Left kidney (tissue), 8 donors: ENCODE measurements at places on chromosomes 6 and 20. TPM values are rescaled to one million over a fixed set of nuclear protein-coding genes. Genes with fewer than 3 reads are reported as not detected.

GSTA3 gene
- polyA plus RNA-seq = 0.52 TPM

HLA-DRA gene
- polyA plus RNA-seq = 58.9 TPM

GRCh38 chr6:6758915-6759654 is 170.6 kb downstream of the LY86 start:
- peak; percentile 88 for DNase-seq

CRIP3 gene
- 7.3 TPM for polyA plus RNA-seq

CSTF1 gene
- polyA plus RNA-seq = 45.4 TPM

- no peak for DNase-seq
These were observed 70.9 kb downstream of the SASH1 start for GRCh38 chr6:148413321-148414091.

CDSN gene
- polyA plus RNA-seq = not detected

GRCh38 chr6:22513667-22514066 is 55.7 kb upstream of the HDGFL1 start:
- no peak for DNase-seq

GRCh38 chr20:44796758-44797457 is 13.4 kb downstream of the RIMS4 start:
- DNase-seq = no peak

CCN6 gene
- polyA plus RNA-seq = 2.7 TPM

GRCh38 chr6:124658053-124658452 is 304.2 kb upstream of the RNF217 start:
- no peak for DNase-seq

- no peak for DNase-seq
These were observed 41.0 kb downstream of the TNFRSF21 start for GRCh38 chr6:47268572-47269187.

- DNase-seq = no peak
These were observed 26.1 kb upstream of the IPCEF1 start for GRCh38 chr6:154382740-154383139.

DNA sequence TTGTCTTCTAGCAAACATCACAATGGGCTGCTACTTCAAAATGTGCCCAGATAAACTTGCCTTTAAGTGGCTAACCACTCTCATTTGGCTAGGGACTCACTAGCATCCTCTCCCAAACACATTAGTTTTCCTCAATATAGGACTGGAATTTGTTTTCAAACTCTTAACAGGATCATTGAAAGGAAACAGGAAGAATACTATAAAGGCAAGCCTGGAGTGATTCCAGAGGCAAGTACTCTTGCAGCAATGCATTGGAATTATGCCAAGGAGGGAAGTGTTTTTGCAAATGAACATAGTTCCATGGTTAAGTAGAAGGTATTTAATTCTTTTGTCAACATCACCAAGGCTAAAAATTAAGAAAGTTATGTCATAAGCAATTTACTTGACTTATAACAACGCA is 12.2 kb downstream of the EPHA7 start:
- DNase-seq = no peak

OTOR gene
- not detected for polyA plus RNA-seq

GRCh38 chr6:124987291-124987690 is 25.1 kb downstream of the RNF217 start:
- no peak for DNase-seq

- no peak for DNase-seq
These were observed 185.1 kb downstream of the PDE7B start for GRCh38 chr6:136036601-136037000.

TNFAIP3 gene
- polyA plus RNA-seq = 7.4 TPM

GRCh38 chr6:143283887-143284645 is 166.4 kb downstream of the ADAT2 start:
- peak; percentile 39 for DNase-seq

CABLES2 gene
- polyA plus RNA-seq = 10.0 TPM

HLA-DRB1 gene
- polyA plus RNA-seq = 16.1 TPM

- no peak for DNase-seq
These were observed 46.0 kb upstream of the TASP1 start for GRCh38 chr20:13684566-13685222.

GRCh38 chr6:128632131-128632530 is 111.7 kb upstream of the PTPRK start:
- DNase-seq = no peak

DNA sequence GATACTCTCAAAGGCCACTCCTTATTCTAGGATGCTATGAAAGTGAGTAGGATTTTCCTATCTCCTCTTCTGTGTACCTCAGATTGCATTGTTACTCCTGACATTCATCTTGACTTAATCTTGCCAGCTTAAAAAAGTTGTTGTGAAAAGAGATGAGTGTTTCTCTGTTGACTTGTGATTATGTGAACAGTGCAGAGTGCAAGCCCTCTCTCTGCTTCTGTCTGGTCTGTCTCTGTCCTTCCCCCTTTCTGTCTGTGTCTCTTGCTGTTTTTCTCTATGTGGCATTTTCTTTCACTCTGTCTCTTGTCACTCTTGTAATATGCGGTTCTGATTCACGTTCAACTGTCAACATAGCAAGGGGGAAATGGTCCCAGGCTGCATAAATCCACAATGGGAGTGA is 306.6 kb downstream of the FARS2 start:
- no peak for DNase-seq

DNA sequence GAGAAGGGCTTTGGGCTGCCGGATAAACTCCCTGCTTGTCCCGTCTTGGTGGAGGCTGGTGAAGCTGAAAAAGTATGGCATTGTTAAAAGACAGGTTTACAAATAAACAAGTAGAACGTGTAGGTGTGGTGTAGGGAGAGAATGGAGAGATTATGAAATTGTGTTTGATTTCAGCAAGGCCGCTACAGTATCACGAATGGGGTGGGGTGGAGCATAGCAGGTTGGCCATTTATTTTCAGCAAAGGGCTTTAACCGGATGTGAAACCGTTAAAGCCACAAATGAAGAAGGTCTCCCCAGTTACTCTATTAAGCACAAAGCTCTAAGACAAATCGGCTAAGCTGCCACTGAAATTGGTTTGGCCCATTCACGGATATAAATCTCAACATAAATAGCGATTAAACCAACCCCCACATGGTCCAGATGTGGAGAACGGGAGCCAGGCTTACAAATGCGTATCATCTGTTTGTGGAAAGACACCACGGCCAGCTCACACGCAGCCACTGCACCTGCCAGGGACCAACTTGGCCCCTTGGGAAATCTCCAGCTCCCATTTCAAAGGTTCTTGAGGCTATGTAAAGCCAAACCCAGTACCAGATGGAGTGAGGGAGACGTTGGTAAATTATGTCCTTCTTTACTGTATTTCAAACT is 94.0 kb downstream of the ZMYND8 start:
- no peak for DNase-seq

- DNase-seq = no peak
These were observed 24.3 kb downstream of the RBL1 start for GRCh38 chr20:37071481-37071911.

- DNase-seq = no peak
These were observed 31.9 kb downstream of the CHMP4B start for GRCh38 chr20:33843050-33843449.

WFDC2 gene
- 164 TPM for polyA plus RNA-seq

MICB gene
- 2.1 TPM for polyA plus RNA-seq

DZANK1 gene
- polyA plus RNA-seq = 11.8 TPM

DNA sequence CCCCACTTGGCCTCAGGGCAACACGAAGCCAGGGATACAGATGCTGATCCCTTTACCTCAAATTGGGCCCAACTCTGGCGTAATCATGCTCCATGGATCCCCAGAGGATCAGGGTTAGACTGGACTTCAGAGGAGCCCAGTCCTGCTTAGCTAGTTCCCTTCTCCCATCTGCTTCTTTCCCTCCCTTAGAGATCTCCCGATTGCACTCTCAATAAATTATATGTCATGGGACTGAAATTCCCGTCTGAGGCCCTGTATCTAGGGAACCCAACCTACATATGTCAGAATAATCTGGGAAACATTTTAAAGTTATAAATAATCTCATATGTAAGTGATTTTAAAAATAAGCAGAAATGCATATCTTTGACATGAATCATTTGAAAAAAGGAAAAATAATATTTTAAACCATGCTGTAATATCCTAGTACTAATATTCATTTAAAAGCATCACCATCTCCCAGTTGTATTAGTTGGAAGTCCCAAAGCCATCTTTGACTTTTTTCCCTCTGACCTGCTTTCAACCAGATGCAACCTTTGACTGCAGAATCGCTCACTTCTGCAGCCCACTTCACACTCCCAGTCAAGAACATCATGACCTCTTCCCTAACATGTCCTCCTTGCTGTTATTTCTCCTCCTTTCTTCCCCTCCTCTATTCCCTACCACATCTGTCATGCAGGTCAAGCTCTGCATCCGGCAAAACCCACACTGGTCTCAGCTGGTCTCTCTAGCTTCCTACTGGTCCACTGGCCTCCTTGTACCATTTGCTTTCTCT is 393.6 kb downstream of the BTBD3 start:
- DNase-seq = no peak

GRCh38 chr20:61303675-61304074 is 51.6 kb downstream of the CDH4 start:
- DNase-seq = no peak

- DNase-seq = no peak
These were observed 76.0 kb upstream of the ADTRP start for GRCh38 chr6:11854408-11855165.

- no peak for DNase-seq
These were observed 56.8 kb downstream of the ATP9A start for GRCh38 chr20:51711426-51711825.

GRCh38 chr20:61561111-61561830 is 309.2 kb downstream of the CDH4 start:
- DNase-seq = no peak

- no peak for DNase-seq
These were observed 36.9 kb downstream of the SNX9 start for GRCh38 chr6:157859775-157860504.

DNA sequence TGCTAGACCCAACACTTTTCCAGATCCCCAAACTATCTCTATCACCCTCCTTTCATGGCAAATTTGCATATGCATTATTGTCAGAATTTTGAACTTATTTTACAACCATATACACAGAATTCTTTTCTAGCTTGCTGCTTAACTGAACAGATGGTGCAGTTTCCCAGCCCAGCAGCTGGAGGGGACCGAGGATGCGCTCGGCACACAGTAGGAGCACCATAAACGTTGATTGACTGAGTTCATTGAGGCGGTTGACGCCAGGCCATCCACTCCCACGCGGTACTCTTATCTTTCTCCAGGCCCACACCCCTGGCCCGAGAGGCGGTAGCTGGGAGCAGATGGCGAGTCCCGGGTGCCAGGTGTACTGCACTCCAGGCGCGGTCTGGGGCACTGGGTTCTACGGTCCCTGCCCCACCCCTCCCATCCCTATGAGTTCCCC is 6.8 kb upstream of the SOX4 start:
- DNase-seq = no peak

- DNase-seq = no peak
These were observed 90.7 kb downstream of the CDH26 start for GRCh38 chr20:60048634-60049521.

SGK2 gene
- 73.0 TPM for polyA plus RNA-seq

- DNase-seq = no peak
These were observed 299.5 kb downstream of the ADGB start for GRCh38 chr6:146898069-146898887.

DNA sequence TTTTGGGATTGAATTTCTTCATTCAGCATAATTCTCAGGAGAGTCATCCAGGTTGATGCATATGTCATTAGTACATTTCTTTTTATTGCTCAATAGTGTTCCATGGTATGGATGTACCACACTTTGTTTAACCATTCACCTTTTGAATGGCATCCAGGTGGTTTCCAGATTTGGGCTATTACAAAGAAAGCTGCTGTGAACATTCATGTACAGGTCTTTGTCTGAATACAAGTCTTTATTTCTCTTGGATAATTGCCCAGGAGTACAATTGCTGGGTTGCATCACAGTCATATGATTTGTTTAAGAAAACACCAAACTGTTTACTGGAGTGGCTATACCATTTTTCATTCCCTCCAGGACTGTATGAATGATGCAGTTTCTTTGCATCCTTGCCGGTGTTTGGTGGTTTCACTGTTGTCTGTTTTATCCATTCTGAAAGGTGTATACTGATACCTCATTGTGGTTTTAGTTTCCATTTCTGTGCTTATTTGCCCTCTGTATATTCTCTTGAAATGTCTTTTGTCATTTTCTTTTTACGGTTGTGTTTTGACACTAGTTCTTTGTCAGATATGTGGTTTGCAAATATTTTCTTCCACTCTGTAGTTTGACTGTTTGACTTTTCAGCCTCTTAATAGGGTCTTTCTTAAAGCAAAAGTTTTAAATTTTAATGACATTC is 8.8 kb downstream of the CDKAL1 start:
- no peak for DNase-seq

GRCh38 chr20:24135781-24136180 is 147.2 kb upstream of the GGTLC1 start:
- no peak for DNase-seq

DNA sequence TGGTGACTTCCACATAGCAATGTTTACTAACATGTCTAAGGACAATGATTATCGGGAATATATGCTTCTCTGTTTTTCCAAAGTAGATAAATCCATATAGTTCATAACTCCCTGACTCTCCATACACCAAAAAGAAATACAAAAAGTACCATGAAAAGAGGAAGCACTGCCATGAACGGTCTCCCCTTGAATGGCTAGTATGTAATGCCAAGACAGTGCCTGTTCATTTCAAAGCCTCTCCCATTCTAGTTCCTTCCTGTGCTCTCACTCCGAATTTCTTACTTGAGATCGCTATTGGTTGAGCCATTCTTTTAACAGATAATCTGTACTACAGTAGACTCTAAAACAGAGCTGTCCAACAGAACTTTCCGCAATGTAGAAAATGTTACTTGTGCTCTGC is 54.8 kb upstream of the EDN1 start:
- no peak for DNase-seq

GRCh38 chr6:32718879-32719278 is 22.3 kb upstream of the HLA-DQA2 start:
- no peak for DNase-seq

SLC13A3 gene
- 19.3 TPM for polyA plus RNA-seq

GRCh38 chr6:147154454-147154853 is 49.8 kb upstream of the STXBP5 start:
- no peak for DNase-seq

DNA sequence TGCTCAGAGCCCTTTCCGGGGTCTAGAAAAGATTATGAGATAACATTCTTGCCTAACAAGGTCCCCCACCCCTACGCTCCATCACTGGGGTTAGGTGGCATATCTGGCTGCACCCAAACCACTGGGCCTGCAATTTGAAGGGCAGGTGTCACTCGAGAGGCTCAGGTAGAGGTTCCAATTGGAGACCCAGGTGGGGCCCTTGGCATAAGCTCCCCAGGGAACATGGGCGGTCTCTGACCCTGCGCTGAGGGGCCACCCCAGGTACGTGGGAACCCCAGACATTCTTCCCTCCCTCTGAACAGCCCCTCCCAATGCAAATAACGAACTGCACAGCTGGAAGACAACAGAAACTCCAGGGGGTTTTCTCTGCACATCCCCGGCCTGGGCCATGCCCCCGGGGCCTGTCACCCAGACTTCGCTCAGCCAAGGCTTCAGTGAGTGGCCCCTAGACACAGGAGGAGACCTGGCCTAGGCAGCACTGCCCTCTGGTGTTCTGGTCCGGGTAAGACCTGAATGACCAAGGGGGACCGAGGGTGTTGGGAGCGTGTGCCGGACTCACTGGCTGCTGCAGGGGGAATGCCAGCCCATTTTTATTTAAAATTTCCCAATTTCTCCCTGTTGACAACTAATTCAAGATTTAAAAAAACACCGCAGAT is 47.5 kb downstream of the DSTN start:
- DNase-seq = peak; percentile 50
